ENCODE measurements at places on chromosomes 3 and 15.

DNA sequence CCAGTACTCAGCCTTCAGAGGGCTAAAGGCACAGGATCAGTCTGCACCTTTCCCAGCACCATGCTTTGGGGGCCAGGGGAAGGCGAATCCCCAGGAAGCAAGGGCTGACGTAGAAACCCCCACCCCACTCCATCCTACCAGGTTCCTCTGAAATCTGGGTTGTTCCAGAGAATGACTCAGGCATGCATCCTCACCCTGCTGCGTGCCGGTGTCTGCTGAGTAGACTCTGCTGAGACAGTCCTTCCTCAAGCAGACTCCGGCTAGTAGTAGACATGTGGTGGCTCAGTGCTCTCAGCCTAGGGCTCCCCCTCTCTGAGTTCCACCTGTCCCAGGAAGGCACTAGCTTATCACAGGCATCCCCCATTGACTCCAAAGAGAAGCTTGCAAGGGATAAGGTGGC, 9.0 kb downstream of the TMEM43 start:
- no peak for DNase-seq
- H3K36me3 ChIP-seq, result peaks cover 73% of the 10 kb centered on the region
- no peaks in the 10 kb centered on the region for H3K4me1 ChIP-seq
- H3K27ac ChIP-seq, result no peak overlapping the region
- H3K27me3 ChIP-seq, result no peaks in the 10 kb centered on the region

GRCh38 chr3:45528429-45528828, 66.1 kb upstream of the LIMD1 start:
- DNase-seq, result no peak
- H3K4me1 ChIP-seq, result no peaks in the 10 kb centered on the region
- no peaks in the 10 kb centered on the region for H3K27me3 ChIP-seq

DNA sequence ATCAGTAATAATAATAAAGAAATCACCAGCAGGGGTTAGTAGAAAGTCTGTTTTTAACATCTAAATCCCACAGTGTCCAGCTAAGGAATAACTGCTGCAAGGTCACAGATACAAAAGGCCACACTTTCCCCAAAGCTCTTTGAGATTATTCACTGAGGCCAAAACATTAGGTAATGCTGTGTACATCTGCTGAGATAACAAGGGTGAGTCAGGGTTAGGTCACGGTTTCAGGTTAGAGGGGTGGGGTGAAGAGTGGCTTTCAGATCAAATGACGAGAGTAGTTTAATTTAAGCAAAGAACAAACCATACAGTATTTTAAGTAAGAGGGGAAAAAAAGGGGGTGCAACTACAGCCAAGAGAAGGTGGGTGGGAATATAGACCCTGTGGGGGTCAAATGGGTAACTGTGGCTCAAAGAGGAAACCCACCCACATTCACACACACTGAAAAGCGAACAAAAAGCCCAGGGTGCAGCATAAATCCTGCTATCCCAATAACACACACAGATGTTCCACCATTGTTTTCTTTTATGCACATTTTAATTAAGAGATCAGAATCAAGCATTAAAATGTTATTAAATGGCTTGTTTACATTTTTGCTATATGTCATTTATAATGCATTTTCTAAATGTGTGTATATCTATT, 412.9 kb downstream of the TIGIT start:
- no peak for DNase-seq
- H3K27ac ChIP-seq, result no peak overlapping the region
- H3K27me3 ChIP-seq, result no peaks in the 10 kb centered on the region
- no peaks in the 10 kb centered on the region for H3K4me1 ChIP-seq
- no peaks in the 10 kb centered on the region for H3K36me3 ChIP-seq

DNA sequence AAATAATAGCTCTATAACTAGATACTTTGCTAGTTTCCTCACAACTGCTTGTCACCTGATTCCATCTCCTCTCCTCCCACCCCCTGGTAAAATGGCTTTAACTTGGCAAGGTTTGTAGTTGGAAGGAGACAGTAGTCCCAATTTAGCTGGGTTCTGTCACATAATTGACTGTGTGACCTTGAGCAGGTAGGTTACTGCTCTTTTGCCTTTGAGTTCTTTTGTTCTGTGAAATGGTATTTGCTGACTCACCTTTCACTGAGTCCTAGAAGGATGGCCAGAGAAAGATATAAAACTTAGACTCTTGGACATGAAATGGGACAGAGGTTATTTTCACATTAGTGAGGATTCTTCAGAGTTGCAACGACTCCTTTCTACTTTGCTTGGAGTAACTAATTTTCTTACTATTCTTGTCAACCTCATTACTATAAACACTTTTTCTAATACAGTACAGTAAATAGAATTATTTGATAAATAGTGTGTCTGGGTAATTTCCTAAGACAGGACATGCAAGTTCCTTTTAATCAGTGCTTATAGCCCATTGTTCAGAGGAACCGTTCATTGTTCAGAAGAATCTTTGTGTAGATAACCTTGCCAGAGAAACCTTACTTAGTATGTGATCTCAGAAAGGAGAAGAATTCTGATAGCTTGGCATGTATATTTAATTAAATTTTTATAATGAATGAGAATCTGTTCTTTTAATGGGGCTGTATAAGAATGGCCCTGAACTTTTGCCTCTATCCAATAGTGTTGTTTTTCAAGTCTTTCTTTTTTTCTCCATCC, 14.3 kb downstream of the AKAP13 start:
- no peak for DNase-seq
- H3K36me3 ChIP-seq, result no peaks in the 10 kb centered on the region
- H3K4me1 ChIP-seq, result peaks cover 48% of the 10 kb centered on the region
- H3K27ac ChIP-seq, result no peak overlapping the region
- no peaks in the 10 kb centered on the region for H3K27me3 ChIP-seq

DNA sequence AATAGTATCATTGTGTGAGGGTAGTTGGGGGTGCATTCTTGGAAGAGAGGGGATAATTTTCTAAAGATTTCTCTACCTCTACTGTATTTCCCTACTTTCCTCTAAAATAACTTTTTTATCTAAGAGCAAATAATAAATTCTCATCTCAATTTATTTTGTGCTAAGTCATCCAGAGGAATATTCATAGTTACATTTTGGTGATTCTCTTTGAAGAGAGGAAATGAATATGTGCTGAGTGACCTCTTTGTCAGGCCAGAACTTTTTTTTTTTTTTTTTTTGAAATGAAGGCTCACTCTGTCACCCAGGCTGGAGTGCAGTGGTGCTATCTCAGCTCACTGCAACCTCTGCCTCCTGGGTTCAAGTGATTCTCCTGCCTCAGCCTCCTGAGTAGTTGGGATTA, 15.1 kb upstream of the CCDC80 start:
- H3K27ac ChIP-seq, result no peak overlapping the region
- H3K4me1 ChIP-seq, result no peaks in the 10 kb centered on the region
- no peaks in the 10 kb centered on the region for H3K27me3 ChIP-seq
- no peak for DNase-seq
- H3K36me3 ChIP-seq, result no peaks in the 10 kb centered on the region

- H3K27me3 ChIP-seq, result no peaks in the 10 kb centered on the region
- no peaks in the 10 kb centered on the region for H3K36me3 ChIP-seq
- DNase-seq, result no peak
- H3K4me1 ChIP-seq, result no peaks in the 10 kb centered on the region
- no peak overlapping the region for H3K4me3 ChIP-seq
- no peak overlapping the region for H3K27ac ChIP-seq
These were observed 171.1 kb upstream of the TTC14 start for GRCh38 chr3:180430896-180431295.

GRCh38 chr3:4720316-4721075, 227.3 kb downstream of the ITPR1 start:
- peaks cover 83% of the 10 kb centered on the region for H3K36me3 ChIP-seq
- DNase-seq, result no peak
- H3K27me3 ChIP-seq, result no peaks in the 10 kb centered on the region
- H3K4me3 ChIP-seq, result no peak overlapping the region
- no peaks in the 10 kb centered on the region for H3K4me1 ChIP-seq

GRCh38 chr3:62771331-62772072, 103.7 kb downstream of the CADPS start:
- no peaks in the 10 kb centered on the region for H3K4me1 ChIP-seq
- H3K27me3 ChIP-seq, result no peaks in the 10 kb centered on the region
- no peak overlapping the region for H3K27ac ChIP-seq
- DNase-seq, result no peak
- H3K36me3 ChIP-seq, result no peaks in the 10 kb centered on the region

Data from B cell (primary cell).